ENCODE measurements at places on chromosomes 6 and 20.
A peak's percentile ranks its signal among the peaks of the same experiment; 100 is the strongest.

DNA sequence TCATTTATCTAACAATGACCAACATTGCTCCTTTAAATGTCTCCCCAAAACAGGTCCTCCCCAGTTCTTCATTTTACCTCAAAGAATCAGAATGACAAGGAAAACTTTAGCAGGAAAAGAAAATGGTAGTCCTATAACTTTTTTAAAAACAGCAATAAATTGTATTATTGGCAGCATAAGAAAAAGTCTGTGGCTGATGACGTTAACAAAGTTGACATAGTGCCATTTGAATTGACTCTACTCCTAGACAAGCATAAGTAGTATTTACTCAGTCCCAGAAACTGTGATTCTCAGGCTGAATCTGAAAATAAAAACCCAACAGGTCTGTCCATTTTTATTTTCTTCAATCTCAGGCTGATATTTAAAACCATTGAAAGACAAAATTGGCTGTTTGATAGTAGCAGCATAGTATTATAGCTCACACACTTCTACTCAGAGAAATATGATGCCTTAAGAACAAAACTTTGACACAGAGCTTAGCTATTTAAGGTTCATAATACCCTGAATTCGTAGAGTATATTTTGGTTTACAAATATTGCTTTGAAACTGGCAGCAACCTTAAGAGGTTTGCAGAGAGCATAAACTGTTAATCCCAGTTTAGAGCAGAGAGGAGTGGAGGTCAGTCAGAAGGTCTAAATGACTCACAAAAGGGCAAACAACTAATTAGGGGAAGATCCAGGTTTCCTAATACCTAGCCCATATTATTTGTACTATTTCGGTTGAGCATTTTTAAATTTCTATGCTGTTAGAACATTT is 35.0 kb upstream of the TENT5A start:
- peak; percentile 83 for DNase-seq

DNA sequence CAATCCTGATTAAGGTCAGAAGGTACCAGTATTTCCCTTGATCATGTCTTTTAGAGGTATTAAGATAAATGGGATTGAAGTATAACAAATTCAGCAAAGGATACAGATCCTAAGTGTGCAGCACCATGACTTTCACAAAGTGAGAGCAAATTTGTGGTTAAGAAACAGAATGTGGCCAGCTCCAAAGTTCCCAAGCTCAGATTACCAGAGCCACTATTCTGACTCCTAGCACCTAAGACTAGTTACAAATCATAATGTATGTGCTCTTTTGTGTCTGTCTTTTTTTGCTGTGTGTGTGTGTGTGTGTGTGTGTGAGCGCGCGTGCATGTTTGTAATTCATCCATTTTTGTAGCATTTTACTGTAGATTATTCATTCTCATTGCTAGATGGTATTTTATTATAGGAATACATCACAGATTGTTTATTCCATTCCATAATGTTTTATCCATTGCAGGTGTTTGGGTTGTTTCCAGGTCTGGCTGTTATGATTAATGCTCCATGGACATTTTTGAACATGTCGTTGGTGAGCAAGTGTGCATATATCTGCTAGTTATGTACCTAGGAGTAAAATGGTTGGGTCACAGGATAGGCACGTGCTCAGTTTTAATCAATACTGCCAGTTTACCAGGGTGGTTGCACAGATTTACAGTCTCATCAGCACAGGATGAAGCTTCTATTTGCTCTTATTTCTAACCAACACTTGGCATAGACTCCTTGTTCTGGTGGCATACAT is 314.0 kb upstream of the JAG1 start:
- DNase-seq: no peak

DNA sequence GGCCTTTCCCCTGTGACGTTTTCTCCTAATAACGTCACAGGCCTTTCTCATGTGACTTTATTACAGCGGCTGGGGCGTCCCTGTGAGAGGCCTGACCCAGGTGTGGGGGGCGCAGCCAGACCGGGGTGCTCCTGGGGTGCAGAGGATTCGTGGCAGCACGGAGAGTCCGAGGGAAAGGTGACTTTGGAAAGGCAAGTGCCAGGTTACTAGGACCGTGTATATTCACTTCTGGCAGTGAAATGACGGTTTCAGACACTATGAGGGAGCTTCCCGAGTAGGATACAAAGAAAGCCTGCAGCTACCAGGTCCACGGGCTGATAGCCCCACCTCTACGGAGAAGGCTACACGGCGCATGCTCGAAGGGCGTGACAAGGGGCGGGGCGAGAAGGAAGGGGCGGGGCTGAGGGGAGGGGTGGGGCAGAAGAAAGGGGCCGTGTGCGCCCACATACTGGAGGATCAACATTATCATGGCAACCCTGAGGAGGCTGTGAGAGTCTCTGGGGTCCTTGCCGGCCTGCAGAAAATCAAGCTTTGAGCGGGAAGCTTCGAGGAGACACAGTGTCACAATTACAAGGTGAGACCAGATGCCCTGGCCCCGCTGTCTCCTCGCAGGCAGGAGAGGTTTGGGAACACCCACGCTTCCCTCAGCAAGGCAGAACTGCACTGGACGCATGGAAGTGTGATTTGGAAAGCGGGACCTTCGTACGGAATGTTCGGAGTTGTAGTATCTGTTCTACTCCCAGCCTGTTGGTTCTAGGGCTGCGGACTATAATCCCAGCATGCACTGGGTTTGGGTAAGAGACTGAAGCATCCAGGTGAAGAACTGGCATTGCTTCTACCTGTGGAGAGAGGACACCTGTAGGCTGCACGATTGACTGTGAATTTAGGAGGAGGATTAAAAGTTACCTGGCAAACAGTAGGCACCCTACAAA is 54.4 kb upstream of the ZNF337 start:
- DNase-seq: peak; percentile 15

DNA sequence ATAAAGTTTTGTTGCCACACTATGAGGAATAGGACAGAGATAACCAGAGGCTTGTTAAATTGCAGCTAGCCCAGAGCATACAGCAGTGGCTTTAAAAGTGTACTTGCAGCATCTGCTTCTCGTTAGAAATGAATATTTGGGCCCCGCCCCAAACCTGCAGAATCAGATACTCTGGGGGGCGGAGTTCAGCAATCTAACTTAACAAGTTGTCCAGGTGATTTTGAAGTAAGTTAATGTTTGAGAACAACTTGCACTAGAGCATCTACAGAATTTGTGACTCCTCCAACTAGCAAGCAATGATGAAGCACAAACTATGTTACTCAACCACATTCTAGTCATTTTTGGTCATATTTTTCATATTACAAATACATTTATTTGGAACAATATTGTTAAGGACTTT is 10.6 kb upstream of the SUPT3H start:
- DNase-seq: peak; percentile 58

- peak; percentile 97 for DNase-seq
These were observed 105.2 kb upstream of the CARMIL1 start for GRCh38 chr6:25173951-25174474.

GRCh38 chr6:137488150-137489045 is 5.8 kb downstream of the OLIG3 start:
- DNase-seq: no peak

DNA sequence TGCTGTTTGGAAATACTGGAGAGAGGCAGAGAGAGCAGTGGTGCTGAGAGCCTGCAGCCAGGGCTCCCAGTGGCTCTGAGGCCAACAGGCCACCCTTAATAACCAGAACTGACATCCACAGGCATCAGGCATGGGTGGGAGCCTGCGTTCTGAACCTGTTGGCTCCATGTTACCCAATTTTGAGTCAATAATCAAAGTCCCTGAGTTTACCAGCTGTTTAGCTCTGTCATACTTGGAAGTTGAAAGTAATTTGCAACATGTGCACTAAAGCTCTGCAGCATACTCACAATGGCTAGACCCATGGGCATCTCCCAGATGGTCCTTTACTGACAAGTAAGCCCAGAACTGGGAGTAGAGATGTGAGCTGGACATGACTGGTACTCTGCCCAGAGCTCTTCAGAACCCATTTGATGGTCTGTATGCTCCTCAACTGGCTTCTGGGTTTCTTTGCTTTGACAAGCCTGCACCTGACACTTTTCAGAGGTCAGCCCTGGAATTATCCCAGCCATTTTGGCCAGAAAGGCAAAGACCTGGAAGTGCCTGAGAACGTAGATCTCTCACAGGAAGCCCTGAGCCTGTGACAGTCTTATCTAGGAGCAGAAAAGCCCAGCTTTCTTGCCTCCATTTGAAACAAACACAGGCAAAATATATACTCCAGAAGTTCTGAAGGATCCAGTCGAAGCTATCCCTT is 122.4 kb upstream of the CITED2 start:
- DNase-seq: no peak

DNA sequence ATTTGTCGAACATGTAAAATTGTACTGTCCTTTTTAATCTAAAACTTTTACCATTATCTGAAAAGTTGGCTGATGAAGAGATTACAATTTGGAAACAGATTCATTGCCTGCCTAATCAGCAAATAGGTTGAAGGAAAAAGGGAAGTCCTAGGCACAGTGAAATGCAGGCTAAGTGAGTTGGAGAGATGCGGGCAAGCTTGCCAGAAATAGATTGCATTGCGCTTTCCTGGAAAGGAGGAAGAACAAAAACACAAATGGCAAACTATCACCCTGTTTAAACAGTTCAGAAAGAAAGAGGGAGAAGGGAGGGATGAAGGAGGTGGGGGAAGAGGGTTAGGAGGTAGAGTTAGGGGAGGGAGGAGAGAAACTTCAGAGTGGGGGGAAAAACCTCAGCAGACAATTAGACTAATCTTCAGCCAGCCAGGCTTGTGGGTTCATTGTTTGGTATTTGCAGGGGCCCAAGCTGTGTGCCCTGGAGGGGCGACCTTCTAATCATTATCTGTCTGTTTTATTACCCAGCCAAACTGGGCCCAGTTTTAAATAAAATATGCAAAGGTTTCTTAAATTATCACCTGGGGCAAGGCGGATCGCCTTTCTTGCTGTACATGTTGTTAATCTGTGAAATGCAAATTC is 465.2 kb downstream of the TFAP2B start:
- no peak for DNase-seq

GRCh38 chr20:38387953-38388352 is 41.7 kb downstream of the LBP start:
- no peak for DNase-seq

- no peak for DNase-seq
These were observed 191.1 kb upstream of the SGK1 start for GRCh38 chr6:134508862-134509498.

GRCh38 chr20:44460795-44461141 is 14.9 kb upstream of the TTPAL start:
- DNase-seq: peak; percentile 67

GRCh38 chr6:14306151-14306906 is 188.8 kb downstream of the CD83 start:
- no peak for DNase-seq

DNA sequence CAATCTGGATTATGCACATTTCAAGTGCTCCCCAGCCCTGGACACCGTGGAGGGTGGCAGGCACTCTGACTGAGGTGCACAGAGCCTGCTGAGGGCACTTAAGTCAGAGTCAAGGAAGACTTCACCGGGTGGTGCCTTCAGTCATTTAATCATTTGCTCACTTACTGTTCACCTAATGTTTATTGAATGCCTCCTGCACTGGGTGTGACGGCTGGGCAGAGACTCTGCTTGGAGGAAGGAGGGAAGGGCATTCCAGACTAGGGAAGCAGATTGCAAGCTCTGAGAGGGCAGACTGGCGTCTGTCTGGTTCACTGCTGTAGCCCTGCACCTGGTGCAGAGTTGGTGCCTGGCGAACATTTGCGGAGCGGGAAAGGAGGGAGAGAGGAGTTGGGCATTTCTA is 54.2 kb upstream of the FAM83D start:
- no peak for DNase-seq

DNA sequence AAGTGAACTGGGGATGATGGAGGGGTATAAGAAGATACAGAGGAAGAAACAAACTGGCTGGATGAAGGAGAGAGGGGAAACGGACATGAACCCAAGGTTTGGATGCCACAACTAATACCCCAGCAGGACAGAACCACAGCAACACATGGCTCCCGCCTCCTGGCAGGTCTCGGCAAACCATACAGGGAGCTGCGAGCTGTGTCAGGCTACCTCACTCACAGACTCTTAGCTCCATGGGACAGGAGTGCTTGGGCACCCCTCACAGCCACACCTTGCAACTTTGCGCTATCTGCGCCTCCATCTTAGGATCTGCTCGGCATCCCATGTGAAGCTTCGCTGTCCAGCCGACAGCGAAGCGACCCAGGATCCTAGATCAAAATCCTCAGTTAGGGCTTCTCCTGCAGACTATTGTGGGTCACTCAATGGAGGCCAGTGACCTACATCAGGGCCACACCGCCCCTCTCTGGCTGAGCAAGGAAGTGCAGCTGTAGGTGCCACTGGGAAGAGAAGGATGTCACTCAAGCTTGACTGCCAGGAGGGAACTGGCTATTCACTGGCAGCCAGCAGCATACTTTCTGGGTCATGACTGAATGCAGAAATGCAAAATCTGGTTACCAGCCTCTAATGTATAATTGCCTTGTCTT is 174.4 kb upstream of the RIN2 start:
- peak; percentile 11 for DNase-seq

GRCh38 chr6:93575495-93576267 is 156.3 kb upstream of the EPHA7 start:
- DNase-seq: no peak

GRCh38 chr6:51027283-51028065 is 208.8 kb downstream of the TFAP2B start:
- no peak for DNase-seq

GRCh38 chr20:32792316-32792715 is 27.4 kb upstream of the MAPRE1 start:
- no peak for DNase-seq

DNA sequence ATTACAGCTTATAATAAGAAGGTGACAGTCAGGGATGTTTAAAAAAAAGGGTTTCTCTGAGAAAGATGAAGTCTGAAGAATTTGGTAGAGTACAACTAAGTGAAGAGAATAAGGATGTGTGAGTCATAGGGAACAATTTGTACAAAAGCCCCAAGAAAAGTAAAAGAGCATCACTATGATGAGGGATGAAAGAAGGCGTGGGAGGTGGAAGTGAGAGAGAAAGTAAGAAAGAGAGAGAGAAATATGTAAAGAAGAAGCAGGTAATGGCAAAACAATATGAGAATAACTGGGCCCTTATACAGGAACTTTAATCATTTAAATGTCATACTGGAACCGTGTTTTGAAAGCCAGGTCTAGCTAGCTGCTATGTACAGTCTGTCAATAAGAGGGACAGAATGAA is 179.4 kb downstream of the ASCC3 start:
- DNase-seq: no peak

- DNase-seq: no peak
These were observed 96.0 kb upstream of the LOC128125822 start for GRCh38 chr6:63476302-63476701.

- peak; percentile 62 for DNase-seq
These were observed 2.5 kb downstream of the NCOA7 start for GRCh38 chr6:125793280-125793679.

DNA sequence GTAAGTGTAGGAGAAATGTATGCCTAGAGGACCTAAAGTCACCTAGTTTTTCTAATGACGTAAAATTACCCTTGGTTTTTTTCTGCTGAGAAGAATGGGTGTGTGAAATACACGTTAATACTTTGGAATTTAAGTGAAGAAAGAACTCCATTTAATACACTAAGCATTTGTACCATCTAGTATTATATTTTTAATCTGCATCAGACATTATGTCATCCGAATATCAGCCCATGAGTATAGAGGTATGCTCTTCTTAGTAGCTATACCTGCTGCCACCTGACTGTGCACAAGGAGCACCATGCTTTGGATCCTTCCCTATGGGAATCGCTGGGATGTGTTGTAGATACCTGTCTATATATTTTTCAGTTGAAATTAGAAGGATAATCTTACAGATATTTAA is 106.4 kb downstream of the QKI start:
- no peak for DNase-seq
